ENCODE measurements at places on chromosomes 16 and 17.
A peak's percentile ranks its signal among the peaks of the same experiment; 100 is the strongest.

GRCh38 chr16:85655216-85656129 lies 33.3 kb downstream of the GINS2 start:
- no peak for DNase-seq

GRCh38 chr17:32330147-32330546 lies 11.8 kb downstream of the C17orf75 start:
- no peak for DNase-seq

GRCh38 chr17:1561420-1562175 lies 994 bp downstream of the PITPNA start:
- DNase-seq, result no peak

DNA sequence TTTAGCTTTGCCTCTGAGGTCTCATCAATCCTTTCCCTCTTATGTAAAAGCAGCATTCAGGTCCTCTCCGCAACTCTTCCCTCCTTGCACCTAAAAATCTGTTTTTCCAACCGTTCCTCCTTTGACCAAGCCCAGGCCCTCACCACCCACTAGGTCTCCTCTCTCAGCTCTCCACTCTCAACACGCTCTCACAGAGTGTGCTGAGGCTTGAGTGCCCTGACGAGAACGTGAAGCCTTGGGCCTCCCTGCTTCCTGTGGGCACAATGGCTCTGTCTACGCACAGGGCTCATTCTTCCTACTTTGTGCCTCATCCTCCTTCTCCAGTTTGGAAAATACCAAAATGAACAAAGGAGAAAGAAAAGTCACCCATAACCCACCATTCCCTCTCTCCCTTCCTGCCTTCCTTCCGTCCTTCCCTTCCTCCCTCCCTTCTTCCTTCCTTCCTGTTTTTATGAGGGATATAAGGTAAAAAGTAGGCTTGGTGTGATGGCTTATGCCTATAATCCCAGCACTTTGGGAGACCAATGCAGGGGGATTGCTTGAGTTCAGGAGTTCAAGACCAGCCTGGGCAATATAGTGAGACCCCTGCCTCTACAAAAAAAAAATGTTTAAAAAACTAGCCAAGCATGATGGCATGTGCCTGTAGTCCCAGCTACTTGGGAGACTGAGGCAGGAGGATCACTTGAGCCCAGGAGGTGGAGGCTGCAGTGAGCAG lies 31.3 kb upstream of the SLC39A11 start:
- DNase-seq, result no peak

- DNase-seq, result peak; percentile 59
These were observed 31.0 kb upstream of the RHOT1 start for GRCh38 chr17:32111141-32111771.

GRCh38 chr17:8846768-8847211 lies 20.7 kb downstream of the PIK3R6 start:
- DNase-seq, result no peak

DNA sequence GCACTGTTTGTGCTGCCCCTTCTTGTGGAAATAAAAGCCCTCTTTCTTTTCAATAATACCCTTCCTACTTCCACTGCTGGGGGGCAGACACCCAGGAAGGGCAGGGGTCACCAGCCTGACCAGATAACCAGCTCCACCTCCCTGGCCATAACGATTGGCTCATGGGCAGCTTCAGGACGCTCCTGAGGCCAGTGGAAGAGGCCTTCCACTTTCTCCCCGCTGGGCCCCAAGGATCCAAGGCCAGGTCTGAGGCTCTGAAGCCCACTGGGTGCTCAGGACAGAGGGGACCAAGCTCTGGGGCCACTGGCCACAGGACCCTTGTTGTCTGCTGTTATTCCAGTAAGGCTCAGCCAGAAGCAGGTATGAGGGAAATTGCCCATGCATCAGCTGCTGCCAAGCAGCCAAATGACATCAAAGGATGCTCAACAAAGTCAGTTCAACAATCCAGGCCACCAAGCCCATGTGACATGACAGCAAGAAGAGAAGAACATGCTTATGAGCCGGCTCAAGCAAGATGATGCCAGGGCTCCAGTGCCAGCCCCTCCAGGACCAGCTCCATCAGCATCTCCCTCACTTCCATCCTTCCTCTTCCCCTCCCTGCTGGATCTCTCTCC lies 238.8 kb downstream of the ZNF423 start:
- no peak for DNase-seq

DNA sequence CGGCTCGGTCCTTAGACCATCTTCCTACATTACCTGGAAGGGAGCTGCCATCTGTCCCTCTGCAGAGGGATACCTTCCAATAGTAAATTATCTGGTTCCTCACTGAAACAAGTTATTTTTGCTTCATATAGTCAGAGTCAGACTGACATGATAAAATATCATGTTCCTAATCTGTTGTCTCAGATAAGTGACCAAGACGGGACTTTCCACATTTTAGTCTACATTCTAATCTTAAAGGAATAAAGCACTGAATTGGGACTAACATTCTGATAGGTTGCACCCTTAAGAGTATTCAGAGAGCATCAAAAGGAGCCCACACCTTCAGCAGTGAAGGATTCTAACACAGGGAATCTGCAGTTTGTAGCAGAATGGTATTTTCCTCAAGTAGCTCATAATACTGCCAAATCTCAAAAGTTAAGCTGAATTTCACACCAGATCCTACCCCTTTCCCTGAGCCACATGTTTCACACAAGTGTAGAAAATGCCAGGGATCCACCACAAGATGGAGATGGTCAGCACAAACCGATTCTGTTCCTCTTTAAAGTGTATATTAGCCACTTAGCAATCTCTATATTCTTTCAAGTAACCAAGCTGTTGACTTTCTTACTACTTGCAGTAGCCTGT lies 13.4 kb downstream of the GINS2 start:
- DNase-seq, result no peak

DNA sequence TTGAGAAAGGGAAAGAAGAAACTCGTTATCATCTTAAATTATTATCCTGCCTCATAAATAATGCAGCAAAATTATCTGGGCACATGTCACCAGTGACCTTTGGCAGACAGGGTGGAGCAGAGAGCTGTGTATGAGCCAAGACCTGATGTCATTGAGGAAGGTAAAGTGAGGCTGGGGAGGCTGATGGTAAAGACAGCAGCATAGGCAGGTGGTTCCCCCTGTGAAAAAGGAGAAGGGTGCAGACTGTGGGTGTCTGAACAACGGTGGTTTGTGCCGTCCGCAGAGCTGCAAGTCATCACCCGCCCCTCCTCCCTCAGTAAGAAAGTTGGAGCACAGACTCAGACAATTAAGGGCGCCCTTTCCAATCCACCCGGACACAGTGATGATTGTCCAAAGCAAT lies 30.8 kb upstream of the METTL16 start:
- no peak for DNase-seq

- DNase-seq, result no peak
These were observed 13.8 kb downstream of the ZP2 start for GRCh38 chr16:21197621-21198020.

GRCh38 chr17:4519361-4519788 lies 20.7 kb downstream of the SPNS2 start:
- DNase-seq, result no peak

GRCh38 chr17:1438593-1439083 lies 17.4 kb downstream of the CRK start:
- no peak for DNase-seq

DNA sequence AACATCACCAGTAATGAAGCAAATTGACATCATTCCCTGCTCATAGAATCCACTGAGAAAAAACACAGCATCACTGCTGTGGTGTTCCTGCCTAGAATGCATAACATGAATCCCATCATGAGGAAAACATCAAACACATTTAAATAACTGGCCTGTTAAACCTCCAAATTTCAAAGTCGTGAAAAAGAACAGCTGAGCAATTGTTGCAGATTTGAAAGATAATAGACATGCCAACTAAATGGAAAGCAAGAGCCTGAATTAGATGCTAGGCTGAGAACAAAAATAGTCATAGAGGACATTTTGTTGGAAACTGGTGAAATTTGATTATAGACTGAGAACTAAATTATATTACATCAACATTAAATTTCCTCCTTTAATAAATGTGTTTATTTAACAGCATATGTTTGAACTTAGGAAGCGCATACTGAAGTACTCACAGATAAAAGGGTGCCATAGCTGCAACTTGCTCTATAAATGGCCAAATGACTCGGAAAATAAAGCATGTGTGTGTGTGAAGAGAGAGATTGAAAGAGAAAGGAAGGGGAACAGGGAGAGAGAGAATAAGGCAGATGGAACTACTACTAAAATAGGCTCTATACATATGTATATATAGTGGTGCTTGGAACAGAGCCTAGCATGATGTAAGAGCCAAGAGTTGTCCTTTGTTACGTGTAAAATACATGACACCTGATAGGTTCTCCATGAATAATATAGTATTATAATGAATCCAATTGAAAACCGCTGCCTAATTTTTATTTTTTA lies 305.0 kb upstream of the MON1B start:
- DNase-seq, result no peak

DNA sequence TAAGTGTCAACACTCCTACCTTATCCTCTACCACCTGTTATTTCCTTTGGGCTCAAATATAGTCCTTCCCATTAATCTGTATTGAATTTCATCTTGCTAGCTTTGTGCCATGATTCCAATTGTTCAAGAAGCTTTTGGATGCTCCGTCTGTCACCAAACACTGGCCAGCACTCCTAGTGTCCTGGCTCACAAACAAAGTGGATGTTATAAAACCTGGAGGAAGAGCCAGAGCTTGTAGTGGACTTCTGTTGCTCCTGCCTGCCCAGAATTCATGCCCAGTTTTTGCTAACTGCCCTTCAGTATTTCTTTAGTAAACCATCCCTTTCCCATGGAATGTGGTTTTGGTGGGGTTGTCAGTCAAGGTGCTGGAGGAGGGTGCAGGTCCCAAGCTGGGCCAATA lies 77.2 kb upstream of the HS3ST2 start:
- no peak for DNase-seq

- no peak for DNase-seq
These were observed 10.4 kb upstream of the HOXB13 start for GRCh38 chr17:48738803-48739526.

DNA sequence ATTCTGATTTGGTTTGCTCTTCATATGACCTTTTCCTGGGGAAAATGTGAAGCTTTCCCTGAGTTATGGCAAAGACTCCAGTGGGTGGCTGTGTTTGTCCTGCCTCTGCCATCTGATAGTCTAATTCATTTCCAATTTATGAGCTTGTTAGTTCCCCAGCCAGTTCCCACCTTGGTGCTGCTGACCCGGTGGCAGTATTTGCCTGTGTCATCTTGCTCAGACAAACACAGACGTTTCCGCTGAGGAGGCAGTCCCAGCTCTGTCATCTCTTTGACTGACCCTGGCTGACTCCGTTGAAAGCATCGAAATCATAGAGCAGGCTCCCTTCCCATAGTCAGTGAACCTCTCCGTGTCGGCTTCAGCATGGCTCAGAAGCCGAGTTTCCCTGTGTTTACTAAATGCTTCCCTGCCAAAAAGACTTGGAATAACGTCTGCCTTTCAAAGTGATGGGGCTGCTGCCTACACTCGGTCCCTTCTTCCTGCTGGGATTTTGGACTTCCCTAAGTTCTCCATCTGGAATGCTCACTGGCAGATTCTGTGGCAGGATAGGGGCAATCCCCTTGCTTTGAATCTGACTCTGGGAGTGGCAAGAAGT lies 538.3 kb downstream of the NPIPA7 start:
- DNase-seq, result no peak

GRCh38 chr17:49365667-49366066 lies 3.6 kb upstream of the ZNF652 start:
- peak; percentile 58 for DNase-seq

- no peak for DNase-seq
These were observed 5.7 kb upstream of the ADAP2 start for GRCh38 chr17:30915833-30916611.

DNA sequence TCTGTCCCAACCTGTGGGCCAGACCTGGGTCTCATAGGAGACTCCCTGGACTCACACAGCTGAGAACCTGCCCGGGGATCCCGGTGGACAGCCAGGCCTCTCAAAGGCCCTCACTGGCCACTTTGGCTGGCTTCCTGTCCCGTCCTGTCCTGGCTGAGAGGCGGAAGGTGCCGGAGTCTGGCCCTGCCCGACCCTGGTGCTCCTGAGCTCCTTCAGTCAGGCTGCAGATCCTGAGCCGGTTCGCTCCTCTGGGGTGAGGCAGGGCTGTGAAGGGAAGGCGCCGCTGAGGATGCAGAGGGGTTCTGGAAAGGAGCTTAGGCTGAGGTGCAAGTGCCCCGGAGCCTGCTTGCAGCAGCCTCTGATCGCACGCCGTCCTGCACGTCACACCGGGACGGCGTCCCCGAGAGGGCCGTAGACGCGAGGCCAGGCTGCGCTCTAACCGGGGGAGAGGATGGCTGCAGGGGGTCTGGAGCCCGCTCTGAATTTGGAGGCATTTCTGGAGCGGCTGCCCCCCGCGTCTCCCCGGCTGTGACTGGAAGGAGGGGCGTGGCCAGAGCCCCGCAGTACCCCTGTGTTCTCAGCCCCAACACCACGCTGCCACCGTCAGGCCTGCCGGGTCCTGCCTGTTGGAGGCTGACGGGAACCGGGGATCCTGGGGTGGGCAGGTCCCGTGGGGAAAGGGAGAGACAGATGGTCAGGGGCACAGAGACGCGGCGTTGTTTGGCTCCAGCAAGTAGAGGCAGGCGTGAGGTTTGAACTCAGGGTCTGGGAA lies 4.1 kb downstream of the HGS start:
- DNase-seq, result no peak

DNA sequence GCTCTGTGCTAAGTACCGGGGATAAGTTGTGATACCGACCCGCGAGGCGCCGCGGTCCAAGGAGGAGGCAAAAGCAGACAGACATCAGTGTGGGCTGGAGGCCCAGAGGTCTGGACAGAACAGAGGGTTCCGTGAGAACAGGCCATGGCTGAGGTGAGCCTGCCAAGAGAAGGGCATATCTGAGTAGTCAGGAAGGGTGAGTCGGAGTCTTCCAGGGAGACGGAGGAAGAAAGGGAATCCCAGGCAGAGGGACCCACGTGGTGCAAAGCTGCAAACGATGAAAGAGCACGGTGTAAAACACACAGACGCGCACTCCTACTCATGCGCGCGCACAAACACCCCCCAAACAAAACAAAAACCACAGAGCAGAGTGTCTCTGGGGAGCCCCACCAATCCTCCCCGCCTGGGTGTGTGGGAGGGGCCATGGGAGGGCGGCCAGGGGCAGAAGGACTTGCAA lies 18.1 kb downstream of the RHBDL3 start:
- DNase-seq, result no peak

DNA sequence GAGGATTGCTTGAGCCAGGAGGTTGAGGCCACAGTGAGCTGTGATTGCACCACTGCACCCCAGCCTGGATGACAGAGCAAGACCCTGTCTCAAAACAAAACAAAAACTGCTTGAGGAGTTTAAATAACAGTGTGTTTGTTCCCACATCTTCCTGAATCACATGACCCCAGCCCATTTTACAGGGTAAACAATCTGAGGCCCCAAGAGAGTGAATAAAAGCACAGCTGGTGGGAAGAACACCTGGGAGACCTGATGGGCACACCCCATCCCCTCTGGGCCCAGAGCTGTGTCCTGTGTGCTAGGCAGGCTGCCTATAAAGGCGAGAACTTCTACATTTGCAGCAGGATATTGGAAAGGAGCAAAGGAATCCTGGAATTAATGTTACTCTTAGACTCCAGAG lies 69.6 kb downstream of the PLXDC1 start:
- no peak for DNase-seq

GRCh38 chr16:6258056-6258455 lies 1074.6 kb upstream of the RBFOX1 start:
- no peak for DNase-seq
